ENCODE measurements at places on chromosomes 5 and 9.

- no peak for DNase-seq
Measured at GRCh38 chr9:98880311-98881015, 63.2 kb upstream of the COL15A1 start.

DNA sequence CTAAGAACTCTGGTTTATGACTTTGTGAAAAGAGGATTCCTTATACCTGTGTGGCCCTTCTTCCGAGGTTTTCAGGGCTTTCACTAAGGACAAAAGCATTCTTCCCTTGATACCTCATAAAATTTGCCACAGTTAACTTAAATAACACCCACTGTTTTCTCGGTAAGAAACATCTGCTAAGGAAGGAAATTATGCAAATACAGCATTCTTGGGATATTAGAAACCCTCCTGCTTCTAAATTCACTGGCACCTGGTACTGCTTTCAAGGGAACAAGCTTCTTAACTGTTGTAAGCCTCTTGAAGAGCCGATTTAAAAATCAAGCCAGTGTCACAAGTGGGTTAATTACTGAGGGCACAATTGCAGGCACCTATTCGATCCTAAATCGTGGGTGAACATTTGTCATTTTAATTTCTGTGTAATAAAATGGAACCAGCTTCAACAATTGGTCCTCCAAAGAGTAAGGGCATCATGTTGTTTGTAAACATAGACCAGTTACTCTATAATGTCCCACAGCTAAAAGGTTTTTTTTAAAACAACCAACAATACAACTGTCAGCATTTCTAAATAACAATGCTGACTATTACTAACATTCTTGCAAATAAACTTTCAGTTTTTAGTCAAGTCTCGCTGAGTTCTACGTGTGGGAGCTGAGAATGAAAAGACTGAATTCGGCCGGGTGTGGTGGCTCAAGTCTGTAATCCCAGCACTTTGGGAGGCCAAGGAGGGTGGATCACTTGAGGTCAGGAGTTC is 26.6 kb downstream of the AK3 start:
- no peak for DNase-seq

DNA sequence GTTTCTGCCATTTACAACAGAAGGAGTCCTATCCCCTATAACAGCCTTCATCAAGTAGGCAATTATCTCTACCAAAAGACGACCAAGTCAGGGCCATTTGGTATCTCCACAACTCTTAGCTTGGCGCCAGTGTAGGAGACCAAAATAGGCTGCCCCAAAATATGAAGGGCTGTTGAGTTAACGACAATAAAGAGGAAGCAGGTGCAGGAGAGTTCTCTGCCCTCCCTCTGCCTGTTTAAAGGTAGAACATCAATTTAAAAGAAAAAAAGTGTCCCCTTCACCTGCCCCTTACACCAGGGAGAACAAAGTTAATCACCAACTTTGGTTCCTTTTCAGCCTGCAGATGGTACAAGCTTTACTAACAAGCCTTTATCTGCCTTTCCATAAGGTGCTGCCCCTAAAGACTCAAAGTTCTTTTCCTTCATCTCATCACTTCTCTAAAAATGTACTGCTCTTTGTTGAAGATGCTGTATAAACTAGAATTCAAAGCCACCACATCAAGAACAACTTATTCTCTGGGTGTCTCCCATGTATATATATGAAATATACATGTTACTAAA is 33.3 kb downstream of the PPP1R2B start:
- no peak for DNase-seq

GRCh38 chr5:54534191-54535004 is 16.8 kb downstream of the SNX18 start:
- DNase-seq, result no peak

DNA sequence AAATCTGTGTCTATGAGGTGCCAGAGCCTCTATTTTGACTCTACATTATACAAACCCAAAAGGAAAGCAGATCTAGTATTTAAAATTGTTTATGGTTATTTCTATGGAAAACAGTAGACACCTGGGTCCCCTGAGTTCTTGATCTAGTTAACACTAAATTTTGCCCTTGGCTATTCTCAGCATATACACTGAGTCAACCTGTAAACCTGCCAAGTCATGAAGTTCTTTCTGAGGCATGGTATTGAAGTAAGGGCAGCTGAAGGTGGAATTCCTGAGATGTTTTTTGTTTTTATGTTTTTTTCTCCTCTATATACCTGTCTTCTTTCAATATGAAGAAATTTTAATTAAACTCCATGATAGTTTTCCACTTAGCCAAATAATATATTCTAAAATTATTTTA is 120.2 kb downstream of the PDE4D start:
- no peak for DNase-seq

- no peak for DNase-seq
Measured at GRCh38 chr5:112614986-112615385, 122.7 kb upstream of the APC start.

DNA sequence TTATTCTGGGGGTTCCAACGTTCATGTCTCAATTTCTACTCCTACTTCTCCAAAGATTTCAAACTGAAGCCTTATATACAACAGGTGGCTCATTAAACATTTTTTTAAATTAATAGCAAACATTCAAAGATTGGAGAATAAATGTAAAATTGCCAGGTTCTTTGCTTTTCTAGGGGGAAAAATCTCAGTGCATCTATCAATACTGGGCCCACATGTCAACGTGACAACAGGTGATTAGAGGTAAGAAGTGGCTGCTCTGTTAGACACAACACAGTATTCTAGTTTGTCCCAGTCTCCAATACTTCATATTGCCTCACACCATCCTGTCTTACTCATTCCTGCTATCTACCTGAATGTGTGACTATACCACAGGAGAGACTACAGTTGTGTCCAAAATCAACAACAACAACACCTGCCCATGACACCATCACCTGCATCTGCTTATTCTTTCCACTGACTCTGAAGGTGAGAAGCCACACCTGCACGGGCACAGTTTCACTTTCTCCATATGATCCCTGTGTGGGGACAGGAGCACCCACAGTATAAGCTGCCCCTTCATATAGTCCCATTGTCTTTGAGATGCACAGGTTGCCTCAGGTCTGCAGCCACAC is 110.2 kb downstream of the LHFPL2 start:
- no peak for DNase-seq

- no peak for DNase-seq
Measured at GRCh38 chr9:99220011-99220410, 1.7 kb downstream of the ALG2 start.

- DNase-seq, result no peak
Measured at GRCh38 chr5:86137297-86137696, 480.4 kb upstream of the COX7C start.

DNA sequence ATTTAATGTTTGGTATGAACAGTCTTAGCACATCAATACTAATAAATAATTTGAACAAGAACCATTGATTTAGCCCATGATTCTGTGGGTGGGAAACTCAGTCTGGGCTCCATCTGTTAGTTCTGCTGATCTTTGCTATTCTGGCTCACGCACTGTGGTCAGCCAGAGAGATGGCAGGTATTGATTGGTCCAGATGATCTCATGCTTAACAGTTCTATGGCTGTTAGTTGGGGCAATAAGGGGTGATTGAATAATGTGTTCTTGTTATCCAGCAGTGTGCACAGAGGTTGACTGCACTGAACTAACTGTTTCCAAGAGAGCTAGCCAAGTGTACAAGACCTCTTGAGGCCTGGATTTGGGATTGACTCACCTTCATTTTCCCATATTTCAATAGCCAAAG is 824.3 kb downstream of the SEMA5A start:
- no peak for DNase-seq

- no peak for DNase-seq
Measured at GRCh38 chr9:89991204-89991790, 386.5 kb downstream of the GADD45G start.

- DNase-seq, result no peak
Measured at GRCh38 chr9:36222449-36222848, 31.7 kb downstream of the CLTA start.

DNA sequence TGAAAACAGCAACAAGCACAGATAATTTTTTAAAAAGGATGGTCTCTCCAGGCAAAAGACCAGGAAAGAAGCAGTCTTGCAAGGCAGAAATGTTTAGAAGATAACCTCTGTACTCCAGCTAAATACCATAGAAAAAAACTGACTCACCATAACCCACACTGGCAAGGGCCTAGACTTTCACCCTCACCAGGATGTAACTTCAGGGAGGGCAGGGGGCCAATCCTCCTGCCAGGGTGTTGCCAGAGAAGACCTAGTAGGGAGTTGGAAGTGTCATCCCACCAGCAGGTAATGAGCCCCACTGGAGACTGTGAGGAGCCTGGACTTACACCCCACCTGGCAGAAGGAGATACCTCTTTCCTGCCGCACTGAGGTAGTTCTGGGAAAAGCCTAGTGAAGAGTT is 97.6 kb downstream of the PRELID2 start:
- DNase-seq, result no peak

DNA sequence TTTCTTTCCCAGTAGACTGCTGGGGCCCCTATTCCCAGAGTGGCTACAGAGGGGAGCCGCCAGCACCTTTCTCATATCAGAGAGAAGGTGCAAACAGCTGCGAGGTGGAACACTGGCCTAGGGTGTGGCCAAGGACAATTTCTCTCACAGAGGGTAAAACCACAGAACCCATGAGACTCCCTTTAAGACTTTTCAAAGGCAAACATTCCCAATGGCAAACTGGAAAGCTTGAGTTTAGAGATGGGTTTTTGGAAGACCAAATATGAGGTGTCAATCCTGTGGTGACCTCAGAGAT is 335.1 kb upstream of the PIK3R1 start:
- no peak for DNase-seq

DNA sequence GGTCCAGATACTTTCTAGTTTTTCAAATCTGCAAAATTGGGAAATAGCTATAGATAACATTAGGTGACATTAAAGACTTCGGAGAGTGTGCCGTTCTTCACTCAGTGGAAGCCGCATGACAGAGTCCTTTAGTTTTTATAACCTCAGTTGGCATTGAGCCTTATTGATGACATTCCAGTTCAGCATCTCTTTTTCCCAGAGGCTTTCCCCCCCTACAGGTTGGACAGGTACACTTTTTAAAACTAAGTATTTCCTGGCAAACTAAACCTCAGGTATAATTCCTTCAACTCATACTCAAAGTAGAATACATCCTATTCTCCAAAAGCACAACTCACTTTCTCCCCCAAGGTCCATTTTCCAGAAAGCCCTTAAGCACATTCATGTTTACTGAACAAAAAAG is 58.7 kb downstream of the SLC46A2 start:
- no peak for DNase-seq

- no peak for DNase-seq
Measured at GRCh38 chr9:123365287-123365880, 9.4 kb downstream of the CRB2 start.

- no peak for DNase-seq
Measured at GRCh38 chr9:21688108-21689102, 114.0 kb upstream of the MTAP start.

GRCh38 chr5:30102185-30102584 is 1091.3 kb upstream of the CDH6 start:
- no peak for DNase-seq

DNA sequence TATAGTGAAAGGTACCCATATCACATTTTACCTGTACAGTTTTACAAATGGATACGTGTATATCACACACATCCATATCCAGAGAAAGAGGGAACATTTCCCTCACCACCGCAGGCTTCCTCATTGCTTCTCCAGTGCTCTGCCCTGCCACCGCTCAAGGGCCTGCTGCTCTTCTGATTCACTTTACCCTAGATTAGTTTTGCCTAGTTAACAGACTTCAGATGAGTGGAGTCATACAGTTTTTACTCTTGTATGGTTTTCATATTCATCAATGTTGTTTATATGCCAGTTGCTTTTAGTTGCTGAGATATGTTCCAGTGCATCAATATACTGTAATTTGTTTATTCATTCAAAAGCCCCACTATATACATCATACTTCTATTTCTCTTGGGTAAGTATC is 53.9 kb upstream of the POMT1 start:
- DNase-seq, result no peak

- no peak for DNase-seq
Measured at GRCh38 chr5:106443746-106444145, 1227.0 kb downstream of the EFNA5 start.

DNA sequence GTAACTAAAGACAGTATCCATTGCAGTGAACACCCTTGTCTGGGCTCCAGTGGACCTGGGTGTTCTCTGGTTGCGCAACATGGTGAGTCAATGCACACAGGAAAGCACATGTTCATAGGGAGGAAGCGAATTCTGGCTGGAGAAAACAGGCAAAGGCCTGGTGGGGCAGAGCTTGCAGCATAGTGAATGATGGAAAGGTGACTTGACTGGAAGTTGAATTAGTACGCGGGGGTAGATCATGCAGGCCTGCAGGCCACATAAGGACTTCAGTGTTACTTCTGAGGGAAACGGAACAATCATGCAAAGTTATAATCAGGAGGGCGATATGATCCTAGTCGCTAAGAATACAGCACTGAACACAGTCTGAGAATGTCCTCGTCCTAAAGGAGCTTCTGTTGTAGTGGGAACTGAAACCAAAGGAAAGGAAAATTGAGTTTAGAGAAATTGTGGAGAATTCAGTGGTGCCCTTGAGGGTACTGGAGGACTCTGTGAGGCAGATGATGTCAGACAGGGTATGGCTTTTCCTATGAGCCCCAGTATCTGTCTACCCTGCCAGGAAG is 71.9 kb upstream of the RANBP3L start:
- DNase-seq, result no peak

DNA sequence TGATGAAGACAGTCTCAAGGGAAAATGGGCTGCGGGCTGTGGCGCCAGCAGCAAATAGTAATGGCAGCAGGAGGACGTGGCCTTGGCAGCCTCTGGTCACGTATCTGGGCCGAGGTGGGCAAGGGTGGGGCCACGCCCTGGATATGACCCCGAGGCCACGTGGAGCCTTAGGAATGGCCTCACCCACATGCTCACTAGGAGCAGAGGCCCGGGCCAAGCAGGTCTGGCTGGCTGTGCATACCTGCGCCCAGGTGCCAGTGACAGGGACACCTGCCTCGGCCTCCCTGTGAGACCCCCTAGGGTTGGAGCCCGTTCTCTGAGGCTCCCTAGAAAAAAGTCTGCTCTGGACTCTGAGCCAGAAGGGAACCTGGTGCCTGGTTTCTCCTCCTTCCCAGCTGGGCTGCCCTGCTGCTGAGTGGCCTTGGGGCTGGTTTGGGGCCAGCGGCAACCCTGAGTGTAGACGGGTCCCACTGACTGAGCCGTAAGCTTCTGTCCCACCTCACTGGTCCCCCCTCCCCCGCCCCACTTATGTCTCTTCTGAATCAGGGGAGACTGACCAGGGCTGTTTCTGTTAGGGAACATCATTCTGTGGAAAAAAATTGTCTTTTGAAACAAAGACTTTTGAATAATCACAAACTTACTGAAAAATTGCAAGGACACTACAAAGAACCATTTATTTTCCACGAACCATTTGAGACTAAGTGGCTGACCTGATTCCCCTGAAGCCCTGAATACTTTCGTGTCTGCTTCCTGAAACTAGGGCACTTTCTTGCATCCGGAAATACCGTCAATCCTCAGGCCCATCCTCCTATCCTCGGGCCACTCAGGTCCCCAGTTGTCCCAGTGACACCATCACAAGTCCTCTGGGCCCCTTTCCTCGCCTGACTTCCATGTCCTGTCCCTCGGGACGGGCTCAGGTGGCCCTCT is 60.8 kb downstream of the WNK2 start:
- DNase-seq, result no peak

- DNase-seq, result no peak
Measured at GRCh38 chr9:38419181-38419580, 5.1 kb downstream of the IGFBPL1 start.

GRCh38 chr5:23385036-23385435 is 122.4 kb upstream of the PRDM9 start:
- no peak for DNase-seq

Measured in stimulated activated CD8-positive, alpha-beta memory T cell treated with anti-CD3 and anti-CD28 coated beads, Interleukin-7, amount 100 ng/mL, for 1 hour (primary cell).